ENCODE measurements at places on chromosomes 1 and 21. TPM values are rescaled to one million over a fixed set of nuclear protein-coding genes. Genes with fewer than 3 reads are reported as not detected.

DNA sequence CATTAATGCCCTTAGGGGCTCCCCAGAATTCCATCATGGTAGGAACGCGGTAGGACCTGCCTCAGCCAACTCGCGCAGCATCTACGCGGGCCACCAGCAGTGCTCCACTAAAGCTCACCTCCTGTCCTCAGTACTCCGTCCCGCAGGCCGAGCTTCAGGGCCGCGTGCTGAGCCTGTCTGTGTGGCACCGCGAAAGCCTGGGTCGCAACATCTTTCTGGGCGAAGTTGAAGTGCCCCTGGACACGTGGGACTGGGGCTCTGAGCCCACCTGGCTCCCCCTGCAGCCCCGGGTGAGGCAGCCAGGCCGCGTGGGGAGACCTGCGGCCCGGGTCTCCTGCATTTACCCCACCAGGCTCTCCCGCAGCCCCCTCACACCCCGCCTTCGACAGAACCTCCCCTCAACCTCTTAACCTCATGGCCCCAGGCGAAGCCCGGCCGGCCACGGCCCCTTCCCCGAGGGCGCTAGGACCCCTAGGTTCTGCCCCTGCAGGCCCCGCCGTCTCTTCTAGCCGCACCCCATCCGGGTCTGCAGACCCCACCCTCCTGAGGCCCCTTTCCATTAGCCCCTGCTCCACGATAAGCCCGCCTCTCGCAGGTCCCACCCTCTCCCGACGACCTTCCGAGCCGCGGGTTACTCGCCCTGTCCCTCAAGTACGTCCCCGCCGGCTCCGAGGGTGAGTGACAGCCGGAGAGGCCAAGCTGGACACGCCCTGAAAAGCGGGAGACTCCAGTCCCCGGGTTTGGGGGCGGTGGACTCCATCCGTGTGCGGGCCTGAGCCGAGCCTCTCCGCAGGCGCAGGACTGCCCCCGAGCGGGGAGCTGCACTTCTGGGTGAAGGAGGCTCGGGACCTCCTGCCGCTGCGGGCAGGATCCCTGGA is 9.1 kb downstream of the SYTL1 start:
- DNase-seq: no peak

The LCE2B gene
- total RNA-seq: not detected

- no peak for DNase-seq
Observed at GRCh38 chr1:47436979-47437446, 831 bp upstream of the FOXD2 start.

- no peak for DNase-seq
Observed at GRCh38 chr1:60153961-60154360, 80.4 kb upstream of the C1orf87 start.

DNA sequence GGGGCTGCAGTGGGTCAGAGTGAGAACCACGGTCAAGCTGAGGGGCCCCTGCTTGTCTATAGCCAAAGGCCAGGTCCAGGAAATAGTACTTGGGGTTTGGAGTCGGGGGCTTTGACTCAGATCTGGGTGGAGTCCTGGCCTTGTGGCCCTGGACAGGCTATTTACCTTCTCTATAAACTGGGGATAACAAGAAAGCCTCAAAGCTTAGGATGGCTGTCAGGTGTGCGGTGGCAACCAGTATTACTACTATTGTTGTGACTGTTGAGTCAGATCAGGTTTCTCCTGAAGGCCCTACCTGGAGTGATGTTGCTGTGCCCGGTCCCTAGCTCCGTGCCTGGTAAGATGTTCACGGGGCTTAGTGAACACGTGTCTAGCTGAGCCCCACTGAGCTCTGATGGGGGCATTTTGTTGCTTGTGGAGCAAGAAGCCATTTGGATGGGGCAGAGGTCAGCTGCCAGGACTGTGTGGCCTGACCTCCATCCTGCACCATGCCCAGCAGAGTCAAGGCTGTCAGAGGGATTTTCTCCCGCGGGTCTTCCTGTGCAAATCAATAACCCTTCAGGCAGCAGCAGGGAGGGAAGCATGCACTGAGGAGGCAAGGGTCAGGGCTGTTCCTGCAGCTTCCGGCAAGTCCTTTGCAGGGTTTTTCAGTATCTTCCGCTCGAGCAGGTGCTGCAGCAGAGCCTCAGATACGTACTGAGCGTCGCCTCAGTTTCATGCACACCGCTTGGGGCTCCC is 170.3 kb downstream of the CAMTA1 start:
- no peak for DNase-seq

- no peak for DNase-seq
Observed at GRCh38 chr1:161929137-161929536, 94.5 kb downstream of the OLFML2B start.

DNA sequence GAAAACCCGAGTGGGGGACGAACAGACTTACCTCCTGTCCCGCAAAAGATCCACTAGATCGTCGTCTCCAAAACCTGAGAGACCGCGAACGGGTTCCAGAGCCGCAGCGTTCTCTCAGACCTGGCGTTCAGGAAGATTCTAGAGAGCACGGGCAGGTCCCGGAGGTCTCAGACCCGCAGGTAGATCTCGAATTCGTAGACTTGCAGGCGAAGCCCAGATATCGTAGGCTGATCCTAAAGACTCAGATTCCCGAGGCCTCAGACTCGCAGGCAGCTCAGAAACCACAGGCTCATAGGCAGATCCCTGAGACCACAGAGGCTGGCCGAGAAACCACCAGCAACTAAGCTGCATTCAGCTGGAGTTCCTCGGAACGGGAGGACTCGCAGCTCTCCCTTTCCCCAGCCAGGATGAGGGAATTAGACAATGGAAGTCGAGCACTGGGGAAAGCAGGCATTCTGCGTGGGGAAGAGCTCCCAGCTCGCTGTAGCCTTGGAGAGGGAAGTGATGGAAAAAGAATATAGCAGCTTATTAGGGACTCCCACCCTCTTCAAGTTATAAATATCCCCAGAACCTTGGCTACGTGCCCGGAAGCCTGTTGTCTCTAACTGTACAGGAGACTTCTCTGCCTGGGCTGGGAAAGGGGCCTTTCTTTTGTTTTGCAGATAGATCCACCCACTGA is at the start of gene ZNF436:
ZNF436 (minus strand) TSS at position 502 of the 679 bp plus-strand sequence. CDS start 1,831 bp downstream, outside the sequence.
- DNase-seq: peak; percentile 96

- DNase-seq: no peak
Observed at GRCh38 chr1:5505944-5506343, 486.3 kb downstream of the NPHP4 start.

GRCh38 chr1:185292237-185292636 is 24.8 kb downstream of the IVNS1ABP start:
- DNase-seq: no peak

DNA sequence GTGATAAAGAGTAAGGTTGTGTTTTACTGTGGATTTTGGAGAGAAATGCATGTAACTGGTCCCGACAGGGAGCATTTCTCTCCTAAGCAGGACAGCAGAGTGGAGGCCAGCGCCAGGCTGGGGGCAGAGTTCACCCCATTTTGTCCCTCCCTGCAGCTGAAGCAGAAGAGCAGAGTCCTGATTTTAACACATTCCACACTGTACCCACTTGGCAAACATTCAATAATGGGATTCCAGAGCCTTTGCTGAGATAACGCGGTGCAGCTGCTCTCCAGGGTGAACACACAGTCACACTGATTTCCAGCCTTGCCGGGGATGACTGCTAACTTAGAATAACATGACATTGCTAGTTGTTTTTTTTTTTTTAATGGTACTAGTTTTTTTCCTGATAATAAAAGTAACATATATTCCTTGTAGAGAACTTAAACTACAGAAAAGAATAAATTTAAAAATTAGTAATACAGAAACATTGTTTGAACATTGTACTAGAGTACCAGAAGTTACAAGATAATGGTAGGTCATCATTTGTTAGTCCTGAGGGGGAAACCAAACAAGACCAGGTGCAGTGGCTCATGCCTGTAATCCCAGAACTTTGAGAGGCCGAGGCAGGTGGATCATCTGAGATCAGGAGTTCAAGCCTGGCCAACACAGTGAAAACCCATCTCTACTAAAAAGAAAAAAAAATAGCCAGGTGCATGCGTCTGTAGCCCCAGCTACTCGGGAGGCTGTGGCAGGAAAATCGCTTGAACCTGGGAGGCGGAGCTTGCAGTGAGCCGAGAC is 77.2 kb downstream of the SCCPDH start:
- no peak for DNase-seq

DNA sequence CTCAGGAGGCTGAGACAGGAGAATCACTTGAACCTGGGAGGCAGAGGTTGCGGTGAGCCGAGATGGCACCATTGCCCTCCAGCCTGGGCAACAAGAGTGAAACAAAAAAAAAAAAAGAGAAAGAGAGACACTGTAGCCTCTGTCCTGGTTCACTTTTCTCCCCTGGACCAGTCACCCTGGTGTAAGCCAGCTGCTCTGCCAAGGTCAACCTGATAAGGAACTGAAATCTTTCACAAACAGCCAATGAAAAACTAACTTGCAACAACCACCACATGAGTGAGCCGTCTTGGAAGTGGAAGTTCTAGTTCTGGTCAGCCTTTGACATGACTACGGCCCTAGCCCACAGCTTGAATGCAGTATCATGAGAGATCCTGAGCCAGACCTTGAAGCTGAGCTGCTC is 36.8 kb upstream of the CXADR start:
- no peak for DNase-seq

DNA sequence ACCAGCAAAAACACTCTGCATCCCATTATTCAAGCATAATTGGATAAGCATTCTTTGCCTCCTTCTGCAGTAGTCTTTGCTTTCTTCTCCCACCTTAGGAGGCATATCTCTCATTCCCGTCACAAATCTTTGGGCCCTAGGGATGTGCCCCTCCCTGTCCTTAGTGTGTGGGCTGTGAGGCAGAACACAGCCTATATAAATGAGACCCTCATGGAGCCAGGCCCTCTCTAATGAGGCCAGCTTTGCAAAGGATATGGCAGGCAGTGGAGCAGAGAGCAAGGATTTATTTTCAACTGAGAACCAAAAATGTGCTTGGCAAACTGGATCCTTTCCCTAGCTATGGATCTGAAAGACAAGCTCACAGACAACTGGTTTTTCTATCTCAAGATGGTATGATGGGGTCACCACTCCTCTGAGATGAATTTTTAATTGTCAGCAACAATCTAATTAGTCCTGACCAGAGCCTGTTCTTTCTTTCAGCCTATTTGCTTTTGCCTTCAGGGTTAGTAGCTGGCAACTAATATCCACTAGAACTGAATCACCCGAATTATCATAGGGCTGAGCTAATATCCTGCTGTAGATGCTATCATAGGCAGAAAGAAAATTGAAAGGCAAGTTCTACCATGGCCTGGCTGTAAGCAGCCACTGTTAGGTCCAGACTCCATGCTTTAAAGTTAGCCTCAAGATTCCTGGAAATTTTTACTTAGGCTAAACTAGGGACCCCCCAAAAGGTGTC is 134.2 kb downstream of the SYT2 start:
- DNase-seq: no peak

DNA sequence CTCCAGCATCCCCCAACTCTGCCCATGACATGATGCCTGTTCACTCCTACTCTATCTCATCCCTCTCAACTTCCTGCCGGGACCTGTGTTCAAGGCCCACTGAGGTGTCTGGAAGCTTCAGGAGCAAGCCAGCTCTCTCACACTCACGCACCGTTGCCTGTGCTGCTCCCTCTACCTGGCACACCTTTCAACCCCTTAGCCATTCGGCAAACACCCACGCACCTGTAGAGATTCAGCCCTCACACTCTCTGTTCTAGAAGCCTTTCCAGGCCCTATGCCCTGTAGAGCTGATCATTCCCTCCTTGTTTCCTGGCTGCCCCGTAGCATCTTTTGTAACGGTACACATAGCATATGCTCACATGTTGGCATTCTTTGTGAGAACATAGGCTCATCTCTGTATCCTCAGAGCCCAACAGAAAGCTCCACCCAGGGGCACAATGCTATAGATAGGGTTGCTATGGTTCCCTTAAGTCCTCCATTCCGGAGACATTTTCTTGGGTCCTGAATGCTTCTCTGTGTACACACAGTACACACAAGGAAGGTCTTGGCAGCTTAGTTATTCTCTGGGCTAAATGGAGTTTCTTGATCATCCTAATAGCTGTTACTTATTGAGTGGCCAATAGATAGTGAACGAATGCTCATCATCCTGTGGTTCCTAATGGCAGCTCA is 1.3 kb downstream of the C8B start:
- no peak for DNase-seq

DNA sequence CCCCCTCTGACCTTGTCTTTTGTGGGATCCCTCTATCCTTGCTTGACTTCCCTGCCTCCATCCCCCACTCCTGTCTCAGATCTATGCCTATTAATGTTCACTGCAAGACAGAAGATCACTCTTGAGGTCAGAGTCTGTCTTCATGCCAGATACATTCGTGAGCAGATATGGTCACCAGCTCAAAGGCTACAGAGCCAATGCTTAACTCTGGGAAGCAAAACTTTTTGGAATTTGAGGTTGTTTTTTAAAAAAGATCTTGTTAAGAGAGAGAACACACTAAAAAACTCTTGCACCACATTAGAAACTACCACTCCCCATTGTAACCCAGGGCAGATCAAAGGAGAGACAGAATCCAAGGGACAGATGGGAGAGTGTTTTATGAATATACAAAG is 17.1 kb upstream of the A3GALT2 start:
- peak; percentile 70 for DNase-seq

- DNase-seq: peak; percentile 52
Observed at GRCh38 chr21:45163413-45164123, 89.2 kb downstream of the ADARB1 start.

DNA sequence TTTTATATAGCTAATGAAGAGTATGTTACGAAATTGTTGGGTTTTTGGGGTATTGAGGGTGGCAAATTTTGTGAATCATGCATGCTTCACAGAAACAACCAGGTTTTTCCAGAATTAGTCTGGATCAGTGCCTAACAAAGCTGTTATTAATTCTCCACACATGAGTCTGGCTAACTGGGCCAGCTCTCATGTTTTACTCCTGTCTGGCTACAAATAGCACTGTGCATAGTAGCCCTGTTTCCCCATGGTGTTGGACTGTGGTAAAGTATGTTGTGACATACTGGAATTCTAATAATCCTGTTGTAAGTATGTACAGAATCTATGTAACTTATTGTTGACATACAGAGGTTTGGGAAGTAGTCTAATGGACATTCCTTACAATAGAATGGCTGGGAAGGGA is 35.8 kb downstream of the S100B start:
- DNase-seq: no peak

The EPHB2 gene
- 2.5 TPM for total RNA-seq

DNA sequence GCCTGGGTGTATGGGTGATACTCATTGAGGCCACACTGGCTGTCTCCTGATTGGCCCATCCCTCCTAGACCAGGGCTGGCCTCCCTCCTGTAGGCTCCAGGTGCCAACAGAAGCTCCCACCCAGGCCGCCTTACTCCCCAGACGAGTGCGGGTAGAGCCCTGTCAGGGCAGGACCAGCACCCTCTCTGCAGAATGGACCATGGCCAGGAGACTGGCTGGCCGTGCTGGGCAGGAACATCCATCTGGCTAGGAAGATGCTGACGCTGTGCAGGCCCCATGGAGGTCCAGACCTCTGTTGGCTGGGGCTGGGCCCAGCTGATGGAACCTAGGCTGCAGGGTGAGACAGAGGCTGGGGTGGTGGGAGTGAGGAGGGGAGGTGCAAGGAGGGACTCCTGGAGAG is 25.0 kb upstream of the EPB41 start:
- DNase-seq: no peak

The FOXE3 gene
- not detected for total RNA-seq

The PM20D1 gene
- not detected for total RNA-seq

GRCh38 chr1:163875927-163876320 is 554.2 kb downstream of the NUF2 start:
- no peak for DNase-seq

All from sigmoid colon (tissue), 7 donors.